GM12892 (cell line): ENCODE measurements at places on chromosomes 7 and 10.

DNA sequence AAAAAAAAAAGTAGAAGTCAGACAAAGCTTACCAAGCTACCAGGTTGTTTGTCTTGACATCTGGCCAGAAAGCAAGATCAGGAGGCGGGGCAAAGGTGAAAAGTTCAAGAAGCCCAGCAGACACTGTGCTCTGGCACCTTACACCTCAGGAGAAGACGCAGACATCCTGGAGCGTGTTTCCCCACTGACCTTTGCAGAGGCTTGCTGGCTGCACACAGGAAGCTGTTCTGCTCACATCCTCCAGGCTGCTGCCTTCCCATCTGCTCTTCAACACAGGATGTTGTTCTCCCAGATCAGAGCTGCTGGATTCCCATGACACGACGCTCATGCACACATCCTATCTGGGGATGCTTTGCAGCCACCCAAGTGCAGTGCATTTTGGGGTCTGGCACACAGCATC is 174.4 kb upstream of the KIAA1217 start:
- DNase-seq, result no peak

DNA sequence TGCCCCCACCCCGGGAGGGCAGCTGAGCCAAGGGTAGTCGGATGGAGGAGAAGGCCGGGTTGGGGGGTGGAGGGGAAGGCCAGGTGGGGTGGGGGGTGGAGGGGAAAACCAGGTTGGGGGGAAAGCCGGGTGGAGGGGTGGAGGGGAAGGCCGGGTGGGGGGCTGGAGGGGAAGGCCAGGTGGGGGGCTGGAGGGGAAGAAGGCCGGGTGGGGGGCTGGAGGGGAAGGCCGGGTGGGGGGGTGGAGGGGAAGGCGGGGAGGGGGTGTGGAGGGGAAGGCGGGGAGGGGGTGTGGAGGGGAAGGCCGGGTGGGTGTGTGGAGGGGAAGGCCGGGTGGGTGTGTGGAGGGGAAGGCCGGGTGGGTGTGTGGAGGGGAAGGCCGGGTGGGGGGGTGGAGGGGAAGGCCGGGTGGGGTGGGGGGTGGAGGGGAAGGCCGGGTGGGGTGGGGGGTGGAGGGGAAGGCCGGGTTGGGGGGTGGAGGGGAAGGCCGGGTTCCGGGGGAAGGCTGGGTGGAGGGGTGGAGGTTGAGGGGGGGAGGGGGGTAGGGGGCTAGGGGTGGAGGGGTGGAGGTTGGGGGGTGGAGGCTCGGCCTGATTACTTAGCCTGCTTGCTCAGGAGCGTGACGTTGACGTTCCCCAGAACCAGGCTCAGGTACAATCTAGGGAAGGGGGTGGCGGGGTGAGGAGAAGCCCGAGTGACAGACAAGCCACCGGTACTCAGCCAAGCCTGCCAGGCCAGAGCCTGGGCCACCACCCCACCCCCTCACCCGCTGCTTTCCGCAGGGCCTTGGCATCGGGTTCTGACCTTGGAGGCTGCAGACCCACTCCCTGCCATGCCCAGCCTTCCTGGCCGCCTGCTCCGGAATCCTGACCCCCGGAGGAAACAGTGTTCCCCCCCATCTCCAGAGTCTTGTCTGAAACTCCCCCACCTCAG is 5.6 kb downstream of the TMEM120A start:
- DNase-seq, result no peak

GRCh38 chr7:46011059-46011458 is 90.0 kb upstream of the IGFBP3 start:
- DNase-seq, result no peak

DNA sequence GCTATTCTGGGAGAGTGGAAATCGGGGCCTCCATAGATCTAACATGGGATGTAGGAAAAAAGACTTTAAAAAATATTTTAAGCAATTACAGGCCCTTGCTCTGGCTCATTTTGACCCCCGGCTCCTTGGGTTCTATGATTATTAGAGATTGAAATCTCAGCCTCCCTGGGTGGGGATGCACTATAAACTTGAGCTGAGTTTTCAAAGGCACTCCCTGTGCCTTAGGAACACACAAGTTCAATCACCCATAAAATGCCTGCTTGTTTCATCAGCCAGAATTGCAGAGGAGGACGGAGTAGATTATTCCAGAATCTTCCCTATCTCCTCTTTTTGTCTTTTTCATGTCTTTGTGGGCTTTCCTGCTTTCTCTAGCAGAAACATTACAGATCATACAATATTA is 145.4 kb downstream of the CUBN start:
- DNase-seq, result no peak

- no peak for DNase-seq
These were observed 8.4 kb upstream of the SLC16A12 start for GRCh38 chr10:89543841-89544240.
